ENCODE measurements at places on chromosomes 12 and 14.

DNA sequence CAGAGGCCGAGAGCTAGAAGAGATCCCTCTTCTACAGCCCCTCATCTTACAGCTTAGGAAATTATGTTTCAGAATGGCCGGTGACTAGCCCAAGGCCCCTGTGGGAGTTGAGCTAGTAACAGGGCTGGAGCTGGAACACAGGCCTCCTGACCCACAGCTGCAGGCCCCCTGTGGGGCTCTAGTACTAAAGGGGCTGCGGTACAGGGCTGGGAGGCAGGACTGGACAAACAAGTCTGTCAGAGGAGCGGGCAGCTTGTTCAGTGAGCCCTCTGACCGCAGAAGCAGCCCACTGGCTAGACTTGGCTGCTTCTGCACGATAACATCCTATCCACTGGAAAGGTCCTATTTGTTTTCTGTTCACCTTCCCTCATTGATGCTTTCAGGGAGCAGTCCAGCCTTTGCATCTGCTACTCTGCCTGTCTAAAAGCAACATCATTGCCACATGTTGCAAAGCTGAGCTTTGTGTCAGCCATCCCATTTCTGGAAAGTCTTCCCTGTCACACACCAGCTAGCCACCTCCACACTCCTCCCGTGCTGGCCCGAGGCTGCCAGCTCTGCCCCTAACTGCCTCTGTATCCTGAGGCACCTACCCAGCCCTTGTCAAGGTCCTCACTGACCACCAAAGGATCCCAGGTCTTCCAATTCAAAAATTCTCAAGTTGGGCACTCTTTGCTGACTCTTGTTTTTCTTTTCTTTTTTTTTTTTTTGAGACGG is 10.2 kb downstream of the PSMC1 start:
- no peak for DNase-seq

GRCh38 chr12:90076851-90077319 is 368.2 kb upstream of the ATP2B1 start:
- DNase-seq: no peak

- no peak for DNase-seq
These were observed 2.7 kb upstream of the NKX2-8 start for GRCh38 chr14:36585100-36585499.

- DNase-seq: no peak
These were observed at the start of gene GPR135 for GRCh38 chr14:59465316-59466135. TSS of gene GPR135 (minus strand) at chr14:59465380. CDS start at chr14:59465226, 154 bp downstream.

DNA sequence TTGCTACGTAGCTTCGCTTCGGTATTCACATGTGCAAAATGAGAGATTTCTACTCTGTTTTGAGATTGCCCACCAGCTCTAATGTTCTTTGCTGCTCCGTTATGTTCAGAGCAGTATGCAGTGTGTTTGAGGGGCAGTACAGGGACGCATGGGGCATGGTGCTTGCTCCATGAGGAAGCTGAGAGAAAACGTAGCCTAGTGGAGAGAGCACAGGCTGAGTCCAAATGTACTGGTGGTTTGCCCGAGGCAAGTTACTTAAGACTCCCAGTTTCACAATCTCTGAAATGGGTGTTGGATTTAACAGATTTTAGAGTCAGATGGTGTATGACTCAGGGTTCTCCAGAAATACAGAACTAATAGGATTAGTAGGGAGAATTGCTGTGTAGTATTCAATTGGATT is 310.5 kb downstream of the ETNK1 start:
- DNase-seq: no peak

- DNase-seq: no peak
These were observed 158.8 kb downstream of the PHLDA1 start for GRCh38 chr12:75872762-75873161.

- no peak for DNase-seq
These were observed 45.6 kb downstream of the ARMH4 start for GRCh38 chr14:58106446-58106845.

GRCh38 chr12:96421014-96421413 is 20.8 kb upstream of the CDK17 start:
- no peak for DNase-seq

DNA sequence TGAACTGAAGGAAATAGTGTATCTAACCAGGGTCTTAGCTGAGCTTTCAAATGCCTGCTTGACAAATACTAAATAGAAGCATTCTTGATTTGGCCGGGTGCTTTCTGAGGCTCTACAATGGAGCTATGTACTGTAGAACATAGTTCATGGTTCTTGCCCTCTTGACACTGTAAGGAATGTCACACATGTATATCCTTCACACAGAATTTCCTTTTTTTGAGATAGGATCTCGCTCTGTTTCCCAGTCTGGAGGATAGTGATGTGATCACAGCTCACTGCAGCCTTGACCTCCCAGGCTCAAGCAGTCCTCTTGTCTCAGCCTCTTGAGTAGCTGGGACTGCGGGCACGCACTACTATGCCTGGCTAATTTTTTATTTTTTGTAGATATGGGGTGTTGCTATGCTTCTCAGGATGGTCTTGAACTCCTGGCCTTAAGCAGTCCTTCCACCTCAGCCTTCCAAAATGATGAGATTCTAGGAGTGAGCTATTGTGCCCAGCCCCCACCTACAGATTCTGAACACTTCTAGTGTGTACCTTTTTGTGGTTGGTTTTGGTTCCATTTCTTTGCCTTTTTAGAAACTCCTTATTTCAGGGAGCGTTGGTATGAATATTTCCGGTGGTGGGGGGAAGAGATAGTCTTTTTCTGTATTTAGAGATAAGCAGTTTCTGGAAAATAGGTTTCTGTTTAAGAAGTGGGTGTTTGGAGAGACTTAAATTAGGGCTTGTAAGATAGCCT is 4.2 kb downstream of the MLXIP start:
- DNase-seq: peak; percentile 70

GRCh38 chr12:30000401-30000800 is 216.7 kb upstream of the TMTC1 start:
- no peak for DNase-seq

DNA sequence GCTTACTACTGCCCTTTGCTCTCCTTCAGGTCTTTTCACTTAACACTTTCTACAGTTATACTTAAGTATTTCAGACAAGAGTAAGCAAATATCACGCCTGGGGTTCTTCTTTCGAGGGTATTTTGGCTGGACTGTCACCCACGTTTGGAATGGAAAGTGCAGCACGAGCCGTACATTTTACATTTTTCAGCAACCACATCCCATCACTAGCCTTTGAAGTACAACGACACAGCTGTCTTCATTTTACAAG is 349 bp upstream of the FAM177A1 start:
- no peak for DNase-seq

GRCh38 chr12:50933459-50934124 is 18.8 kb upstream of the HIGD1C start:
- DNase-seq: no peak

DNA sequence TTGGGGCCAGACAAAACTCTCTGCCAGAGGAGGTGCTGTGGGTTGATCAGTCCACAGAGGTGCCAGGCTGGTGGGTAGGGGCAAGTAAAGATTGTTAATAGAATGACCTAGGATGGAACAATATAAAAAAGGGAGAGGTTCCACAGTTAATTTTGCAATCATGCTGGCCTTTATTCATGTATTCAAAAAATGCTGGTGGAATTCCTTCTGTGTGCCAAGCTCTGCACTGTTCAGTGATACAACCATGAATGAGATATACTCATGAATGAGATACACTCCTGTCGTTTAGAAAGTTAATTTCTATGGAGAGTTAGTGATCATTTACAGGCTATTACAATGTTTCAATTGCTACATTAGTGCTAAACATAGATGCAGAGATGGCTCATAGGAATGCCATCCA is 252.6 kb upstream of the RMST start:
- no peak for DNase-seq

DNA sequence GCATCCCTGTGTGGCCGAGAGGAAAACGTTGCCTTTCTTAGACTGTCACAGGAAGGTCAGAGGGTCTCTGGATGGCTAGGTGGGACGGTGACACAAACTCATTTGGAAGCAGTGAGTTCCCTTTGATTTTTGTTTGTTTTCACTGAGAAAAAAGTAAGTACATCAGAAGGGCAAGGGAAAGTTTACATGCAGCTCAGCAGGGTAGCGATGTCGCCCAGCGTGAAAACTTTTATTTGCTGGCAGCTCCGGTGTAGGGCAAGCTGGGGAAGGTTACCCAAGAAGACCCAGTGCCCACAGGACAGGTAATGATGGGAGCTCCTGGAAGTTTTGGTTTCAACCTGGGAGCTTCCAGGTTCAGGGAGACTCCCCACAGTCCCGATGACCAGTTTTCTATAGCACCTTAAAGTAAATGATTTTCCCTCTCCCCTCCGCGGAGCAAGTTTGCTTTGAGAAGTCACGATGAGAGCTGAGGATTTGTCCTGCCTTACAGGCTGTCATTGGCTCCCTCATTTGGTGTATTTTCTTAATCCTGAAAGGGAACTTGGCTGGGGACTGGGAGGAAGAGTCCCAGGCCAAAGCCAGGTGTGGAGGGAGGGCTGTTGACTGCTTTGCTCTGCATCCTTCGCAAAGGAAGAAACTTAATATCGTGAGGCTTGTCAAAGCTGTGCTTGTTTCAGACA is 64.7 kb upstream of the ESRRB start:
- no peak for DNase-seq

GRCh38 chr12:19970116-19970515 is 398.2 kb upstream of the PDE3A start:
- DNase-seq: peak; percentile 73

DNA sequence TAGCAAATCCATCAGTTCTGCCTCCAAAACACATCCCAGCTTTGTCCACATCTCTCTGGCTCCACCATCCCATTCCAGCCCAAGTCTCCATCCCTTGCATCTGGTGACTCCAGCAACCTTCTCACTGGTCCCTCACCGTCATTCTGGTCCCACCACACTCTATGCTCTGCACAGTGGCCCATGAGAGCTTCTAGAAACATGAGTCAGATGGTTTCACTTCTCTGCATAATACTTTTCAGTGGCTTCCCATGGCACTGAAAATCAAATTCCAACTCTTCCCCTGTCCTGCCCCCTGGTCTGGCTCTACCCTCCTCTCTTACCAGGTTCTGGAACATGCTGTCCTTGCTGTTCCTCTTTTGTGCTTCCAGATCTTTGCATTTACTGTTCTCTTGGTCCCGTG is 17.2 kb upstream of the C12orf76 start:
- DNase-seq: no peak

GRCh38 chr14:101253948-101254347 is 307.3 kb upstream of the DIO3 start:
- no peak for DNase-seq

- DNase-seq: no peak
These were observed 710.5 kb downstream of the NOVA1 start for GRCh38 chr14:25887251-25887878.

DNA sequence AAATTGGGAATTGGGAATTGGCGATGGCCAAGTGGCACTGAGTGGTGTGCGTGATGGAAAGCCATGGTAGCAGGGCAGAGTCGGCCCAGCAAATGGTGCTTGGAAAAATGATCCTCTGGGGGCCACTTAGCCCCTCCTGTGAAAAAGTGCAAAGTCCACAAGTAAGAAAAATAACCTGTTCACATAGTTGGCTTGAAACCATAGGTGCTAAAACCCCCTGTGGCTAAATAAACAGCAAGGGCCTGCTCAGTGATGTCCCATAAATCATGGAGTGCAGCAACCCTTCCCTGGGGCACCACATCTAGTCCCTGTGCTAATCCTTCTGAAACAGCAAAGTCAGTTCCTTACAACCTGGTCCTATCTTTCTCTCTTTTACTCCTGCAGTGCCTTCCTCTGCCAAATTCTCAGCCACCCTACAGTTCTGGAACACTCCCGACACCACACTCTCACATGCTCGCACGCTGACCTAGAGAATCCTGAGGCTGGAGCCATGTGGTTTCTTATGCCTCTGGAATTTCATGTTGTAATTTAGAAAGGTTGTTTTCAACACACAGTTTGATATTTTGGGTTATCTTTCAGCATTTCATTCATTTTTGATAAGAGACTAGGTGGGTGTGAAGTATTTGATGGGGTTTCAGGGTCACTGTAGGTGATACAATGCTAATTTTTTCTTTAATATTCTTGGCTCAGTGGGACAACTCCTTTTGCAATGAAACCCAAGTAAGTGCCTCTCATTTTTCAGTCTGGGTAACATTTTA is 123.6 kb downstream of the SMOC1 start:
- no peak for DNase-seq

- DNase-seq: no peak
These were observed 378.9 kb downstream of the SNAPC1 start for GRCh38 chr14:62141139-62141538.

DNA sequence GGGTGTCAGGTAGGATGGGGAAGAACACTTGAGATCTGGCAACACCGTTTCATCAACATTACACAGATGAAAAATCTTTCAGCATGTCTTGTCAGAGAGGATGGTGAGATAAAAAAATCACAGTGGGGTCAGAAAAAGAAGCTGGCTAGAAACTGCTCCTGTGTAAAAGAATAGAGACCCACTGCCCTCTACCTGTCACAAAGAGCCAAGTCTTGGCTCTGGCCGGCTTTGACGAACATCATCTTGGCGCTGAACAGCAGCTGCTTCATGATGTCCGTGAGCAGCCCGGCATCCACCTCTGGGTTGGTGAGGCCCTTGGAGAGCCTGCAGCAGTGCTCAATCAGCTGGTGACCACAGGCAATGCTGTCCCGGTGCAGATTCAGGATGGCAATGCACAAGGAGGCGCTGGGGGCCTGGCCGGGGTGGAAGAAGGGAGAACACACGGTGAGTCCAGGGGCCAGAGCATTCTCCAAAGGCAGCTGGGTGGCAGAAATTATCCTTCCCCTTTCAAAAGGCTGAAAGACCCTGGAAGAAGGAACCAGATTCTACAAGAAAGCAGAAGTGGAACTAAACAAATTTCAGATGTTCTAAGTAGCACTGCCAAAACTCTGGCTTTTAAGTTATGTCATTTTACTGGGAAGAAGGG is 50.2 kb downstream of the ZFYVE26 start:
- DNase-seq: no peak

DNA sequence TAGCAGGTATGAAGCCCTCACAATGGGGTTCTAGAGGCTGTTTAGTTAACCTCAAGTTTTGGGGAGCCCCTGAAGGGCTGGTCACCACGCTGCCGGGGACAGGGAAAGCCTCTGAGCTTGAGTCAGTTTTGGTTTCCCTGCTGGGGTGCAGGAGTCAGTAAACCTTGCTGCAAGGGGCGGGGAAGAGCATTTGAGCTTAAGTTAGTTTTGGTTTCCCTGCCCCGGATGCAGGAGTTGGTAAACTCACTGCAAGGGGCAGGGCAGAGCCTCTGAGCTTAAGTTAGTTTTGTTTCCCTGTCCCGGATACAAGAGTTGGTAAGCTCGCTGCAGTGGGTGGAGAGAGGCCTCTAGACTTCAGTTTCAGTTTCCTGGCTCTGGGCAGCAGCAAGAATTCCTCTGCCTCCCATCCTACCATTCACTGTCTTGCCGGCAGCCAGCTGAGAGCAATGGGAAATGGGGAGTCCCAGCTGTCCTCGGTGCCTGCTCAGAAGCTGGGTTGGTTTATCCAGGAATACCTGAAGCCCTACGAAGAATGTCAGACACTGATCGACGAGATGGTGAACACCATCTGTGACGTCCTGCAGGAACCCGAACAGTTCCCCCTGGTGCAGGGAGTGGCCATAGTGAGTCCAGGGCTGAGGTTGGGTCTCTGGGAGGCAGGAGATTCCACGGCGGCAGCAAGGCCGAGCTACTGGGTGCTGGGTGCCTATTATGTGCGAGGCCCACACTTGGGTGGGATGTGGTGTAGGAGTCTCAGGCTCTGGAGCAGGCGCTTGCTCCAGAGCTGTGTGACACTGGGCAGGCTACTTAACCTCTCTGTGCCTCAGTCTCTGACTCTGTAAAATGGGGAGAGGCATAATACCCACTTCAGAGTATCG is at the start of gene OAS2:
Gene OAS2 (plus strand): TSS at position 357 of the 878 bp plus-strand sequence. CDS start 90 bp downstream, at position 447.
- DNase-seq: peak; percentile 27

- no peak for DNase-seq
These were observed 141.6 kb downstream of the GLT1D1 start for GRCh38 chr12:128994856-128995255.
